WTC11 (cell line): ENCODE measurements at places on chromosomes 7 and 10. TPM values are rescaled to one million over a fixed set of nuclear protein-coding genes. Genes with fewer than 3 reads are reported as not detected.

The BLVRA gene
- 31.9 to 35.5 TPM (median 33.7 TPM) in 3 replicates for total RNA-seq

The GATA3 gene
- total RNA-seq = 0.60 to 0.89 TPM (median 0.72 TPM) in 3 replicates

The RBP3 gene
- not detected in 3 replicates for total RNA-seq

The TMEM72 gene
- 0.11 TPM in 1 of 3 replicates, not detected in the others for total RNA-seq

The ENKUR gene
- total RNA-seq = not detected in 3 replicates

The AUTS2 gene
- total RNA-seq = 49.6 to 50.8 TPM (median 50.0 TPM) in 3 replicates

The PRKCQ gene
- total RNA-seq = 8.4 to 8.7 TPM (median 8.7 TPM) in 3 replicates

The GAD2 gene
- 1.4 to 2.7 TPM (median 1.7 TPM) in 3 replicates for total RNA-seq

The CLDN4 gene
- 32.0 to 54.3 TPM (median 52.5 TPM) in 3 replicates for total RNA-seq

The ZNF804B gene
- total RNA-seq = 0.04 TPM in 1 of 3 replicates, not detected in the others

The PPP1R17 gene
- 1.5 to 2.6 TPM (median 1.6 TPM) in 3 replicates for total RNA-seq

DNA sequence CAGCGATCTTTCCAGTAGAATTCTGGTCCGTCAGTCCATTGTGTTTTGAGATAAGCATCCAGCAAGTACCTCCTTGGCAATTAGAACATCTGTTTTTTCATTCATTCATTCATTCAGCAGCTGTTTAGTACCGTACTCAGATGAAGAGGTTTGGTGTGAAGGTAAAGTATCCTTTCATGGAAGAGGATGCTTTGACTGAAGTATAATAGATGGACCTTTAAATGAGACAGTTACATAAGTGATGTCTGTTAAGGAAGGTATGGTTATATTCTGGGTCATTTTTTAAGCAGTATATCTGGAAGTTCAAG lies 1.2 kb downstream of the MAPK8 start:
- no peaks in the 10 kb centered on the region for H3K36me3 ChIP-seq
- H3K27ac ChIP-seq = peak overlapping the region; percentile 57
- H3K4me1 ChIP-seq = peaks cover 20% of the 10 kb centered on the region
- H3K4me3 ChIP-seq = peak overlapping the region; percentile 75

- 0 out of 2 replicates have a peak, but pooled peaks cover 4% of the 10 kb centered on the region for H3K27me3 ChIP-seq
- H3K4me3 ChIP-seq = no peak overlapping the region
- H3K36me3 ChIP-seq = no peaks in the 10 kb centered on the region
- no peak overlapping the region for H3K27ac ChIP-seq
Observed at GRCh38 chr10:128268015-128268722, 141.9 kb upstream of the MKI67 start.

DNA sequence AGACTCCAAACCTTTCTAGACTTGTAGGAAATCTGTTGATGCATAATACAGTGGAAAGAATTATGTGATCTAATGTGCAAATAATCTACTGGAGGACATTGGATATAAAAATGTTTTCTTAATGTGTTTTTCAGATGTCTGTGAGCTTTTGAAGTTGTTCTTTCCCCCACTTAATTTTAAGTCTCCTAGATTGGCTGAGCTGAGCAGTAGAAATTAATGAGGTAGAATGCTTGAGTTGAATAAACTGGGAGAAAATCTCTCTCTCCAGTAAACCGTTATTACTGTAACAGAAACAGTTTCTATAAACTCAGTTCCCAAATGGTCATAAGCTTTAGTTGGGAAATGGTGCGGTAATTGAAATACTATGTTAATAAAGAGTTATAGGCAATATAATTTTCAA lies 15.7 kb downstream of the CSGALNACT2 start:
- H3K36me3 ChIP-seq = no peaks in the 10 kb centered on the region
- no peaks in the 10 kb centered on the region for H3K4me1 ChIP-seq
- no peak overlapping the region for H3K27ac ChIP-seq
- no peaks in the 10 kb centered on the region for H3K27me3 ChIP-seq

GRCh38 chr7:18538554-18539250 lies 43.2 kb downstream of the HDAC9 start:
- peaks cover 14% of the 10 kb centered on the region for H3K4me1 ChIP-seq
- no peaks in the 10 kb centered on the region for H3K36me3 ChIP-seq
- H3K4me3 ChIP-seq = no peak overlapping the region
- no peaks in the 10 kb centered on the region for H3K27me3 ChIP-seq
- DNase-seq = no peak
- H3K27ac ChIP-seq = no peak overlapping the region

- H3K4me1 ChIP-seq = no peaks in the 10 kb centered on the region
- no peaks in the 10 kb centered on the region for H3K36me3 ChIP-seq
- no peak overlapping the region for H3K27ac ChIP-seq
- no peak for DNase-seq
Observed at GRCh38 chr10:70576803-70577517, 25.6 kb downstream of the PRF1 start.

DNA sequence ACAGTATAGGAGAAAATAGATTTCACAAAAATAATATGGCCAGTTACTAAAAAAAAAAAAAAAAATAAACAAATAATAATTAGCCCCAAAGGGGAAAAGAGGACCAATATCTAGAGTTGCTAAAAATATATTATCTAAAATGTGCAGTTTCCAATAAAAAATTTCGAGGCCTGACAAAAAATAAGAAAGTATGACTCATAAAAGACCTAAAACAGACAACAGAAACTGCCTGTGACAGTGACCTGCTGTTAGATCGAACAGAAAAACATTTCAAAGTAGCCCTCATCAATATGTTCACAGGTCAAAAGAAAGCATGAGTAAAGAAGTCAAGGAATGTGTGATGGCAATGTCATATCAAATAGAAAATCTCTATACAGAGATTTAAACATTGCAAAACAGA lies 11.8 kb upstream of the TSPAN12 start:
- H3K27me3 ChIP-seq = no peaks in the 10 kb centered on the region
- no peak overlapping the region for H3K27ac ChIP-seq
- no peak for DNase-seq
- no peaks in the 10 kb centered on the region for H3K36me3 ChIP-seq
- no peak overlapping the region for H3K4me3 ChIP-seq

DNA sequence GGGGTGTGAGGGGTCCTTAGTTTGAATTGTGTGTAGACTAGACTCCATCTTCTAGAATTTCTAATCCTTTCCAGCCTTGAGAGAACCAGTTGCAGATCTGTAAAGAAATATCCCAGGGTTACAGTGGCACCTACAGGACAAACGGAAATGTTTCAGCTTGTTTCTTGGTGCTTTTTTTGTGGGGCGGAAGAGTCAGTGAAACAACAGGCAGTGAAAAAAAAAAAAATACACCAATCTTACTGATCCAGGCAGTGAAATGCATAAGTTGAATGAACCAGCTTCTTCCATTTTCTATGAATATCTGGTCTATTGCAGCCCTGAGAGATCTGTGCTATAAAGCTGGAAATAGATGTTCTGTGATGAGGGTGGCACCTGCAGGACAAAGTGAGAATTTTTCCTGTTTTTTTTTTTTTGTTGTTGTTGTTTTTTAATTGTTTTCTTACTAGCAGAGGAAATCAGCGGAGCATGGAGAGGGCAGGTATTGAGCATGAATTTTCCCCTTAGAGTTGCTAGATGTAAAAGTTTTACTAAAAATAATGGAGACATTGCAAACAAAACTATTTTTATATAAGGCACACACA lies 81.9 kb upstream of the DYNC1I1 start:
- no peak for DNase-seq
- peak overlapping the region; percentile 29 for H3K4me3 ChIP-seq
- H3K4me1 ChIP-seq = peaks cover 6% of the 10 kb centered on the region; the same call in 1 of the 2 replicates
- no peaks in the 10 kb centered on the region for H3K27me3 ChIP-seq

DNA sequence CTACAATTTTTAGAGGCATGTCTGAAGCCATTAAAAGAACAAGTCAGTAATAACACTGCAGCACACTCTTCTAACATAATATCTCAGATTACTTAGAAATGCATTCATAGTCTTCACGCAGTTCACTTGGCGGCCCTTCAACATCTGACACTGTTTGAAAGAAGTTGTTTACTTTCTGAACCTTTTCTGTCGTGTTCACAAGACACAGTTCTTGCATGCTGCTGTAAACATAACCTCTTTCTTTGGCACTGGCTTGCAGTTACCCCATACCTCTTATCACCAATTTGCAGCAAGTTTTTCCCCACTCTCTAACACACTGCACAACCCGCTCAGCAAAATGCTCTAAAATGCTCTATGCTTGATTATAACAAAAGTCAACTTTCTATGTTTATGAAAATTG lies 12.0 kb downstream of the PIP4K2A start:
- no peak overlapping the region for H3K27ac ChIP-seq
- peaks cover 73% of the 10 kb centered on the region for H3K4me1 ChIP-seq
- H3K27me3 ChIP-seq = no peaks in the 10 kb centered on the region
- H3K4me3 ChIP-seq = no peak overlapping the region
- DNase-seq = no peak

- no peaks in the 10 kb centered on the region; the same call in 1 of the 2 replicates for H3K27me3 ChIP-seq
- H3K4me3 ChIP-seq = no peak overlapping the region
- peaks cover 13% of the 10 kb centered on the region for H3K4me1 ChIP-seq
- H3K36me3 ChIP-seq = no peaks in the 10 kb centered on the region
- no peak for DNase-seq
Observed at GRCh38 chr7:68729371-68729770, 868.9 kb upstream of the AUTS2 start.

DNA sequence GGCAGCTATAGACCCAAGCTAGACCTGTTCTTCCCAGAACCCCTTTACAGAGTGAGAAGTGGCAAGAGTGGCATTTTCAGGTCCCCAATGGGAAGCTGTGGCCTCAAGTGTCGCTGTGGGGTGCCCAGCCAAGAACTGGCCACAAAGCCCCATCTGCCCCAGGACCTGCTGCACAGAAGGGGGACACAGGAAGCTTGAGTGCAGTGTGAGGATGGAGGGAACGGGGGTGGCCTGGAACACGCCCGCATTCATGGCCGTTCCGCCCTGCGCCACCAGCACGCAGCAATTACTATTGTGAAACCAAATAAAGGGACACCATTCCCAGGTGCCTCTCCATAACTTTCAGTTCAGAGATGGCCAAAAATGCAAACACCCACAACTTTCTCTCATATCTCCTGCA lies 237.6 kb upstream of the TCERG1L start:
- peaks cover 48% of the 10 kb centered on the region for H3K36me3 ChIP-seq
- H3K27me3 ChIP-seq = peaks cover 9% of the 10 kb centered on the region
- no peak for DNase-seq

GRCh38 chr10:103925591-103925990 lies 7.6 kb upstream of the STN1 start:
- no peaks in the 10 kb centered on the region for H3K27me3 ChIP-seq
- H3K4me1 ChIP-seq = peaks cover 18% of the 10 kb centered on the region
- no peak overlapping the region for H3K4me3 ChIP-seq
- no peak for DNase-seq
- no peak overlapping the region for H3K27ac ChIP-seq

- no peaks in the 10 kb centered on the region for H3K36me3 ChIP-seq
- DNase-seq = no peak
- H3K27ac ChIP-seq = no peak overlapping the region
- H3K4me1 ChIP-seq = peaks cover 7% of the 10 kb centered on the region
- no peak overlapping the region for H3K4me3 ChIP-seq
Observed at GRCh38 chr10:58590152-58590840, 77.6 kb downstream of the BICC1 start.

- H3K36me3 ChIP-seq = peaks cover 12% of the 10 kb centered on the region
- DNase-seq = peak; percentile 10
- H3K4me3 ChIP-seq = no peak overlapping the region
- no peaks in the 10 kb centered on the region for H3K4me1 ChIP-seq
- no peaks in the 10 kb centered on the region for H3K27me3 ChIP-seq
Observed at GRCh38 chr10:132698211-132698751, 87.7 kb downstream of the NKX6-2 start.

DNA sequence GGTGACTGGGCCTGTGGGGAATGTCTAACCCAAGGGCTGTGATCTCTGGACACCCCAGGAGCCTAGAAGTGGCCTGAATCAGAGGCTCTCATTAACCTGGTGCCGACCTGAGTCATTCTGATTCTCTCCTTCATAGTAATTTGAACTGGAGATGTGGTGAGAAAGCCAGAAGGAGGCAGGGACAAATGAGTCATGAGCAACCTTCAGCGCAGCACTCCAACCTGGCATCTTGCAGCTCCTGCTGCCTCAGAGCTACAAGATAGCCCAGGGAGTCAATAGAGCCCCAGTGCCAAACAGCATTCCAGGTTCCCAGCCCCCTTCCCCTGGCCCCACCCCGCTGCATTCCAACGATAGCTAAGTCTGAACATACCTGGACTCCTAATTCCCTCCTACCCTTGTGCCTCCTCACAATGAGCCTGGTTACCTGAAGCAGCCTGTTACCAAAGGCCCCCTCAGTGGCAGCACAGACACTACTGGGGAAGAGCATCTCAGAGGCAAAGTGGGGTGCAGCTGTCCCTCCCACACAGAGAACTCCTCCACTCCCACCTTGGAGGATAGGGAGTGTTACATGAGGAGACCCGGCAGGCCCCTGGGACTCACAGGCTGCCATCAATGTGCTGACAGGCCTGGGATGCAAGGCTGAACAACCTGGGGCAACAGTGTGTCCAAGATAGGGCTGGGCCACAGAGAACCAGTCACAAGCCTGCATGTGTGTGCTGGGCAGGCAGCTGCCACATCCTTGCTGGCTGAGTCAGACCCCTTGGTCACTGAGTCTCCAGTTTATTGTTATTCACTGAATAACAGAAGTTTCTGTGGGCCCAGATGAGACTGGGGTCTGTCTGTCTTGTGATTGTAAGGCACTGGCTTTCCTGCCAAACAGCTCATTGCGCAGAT lies 76.8 kb upstream of the LEP start:
- H3K4me1 ChIP-seq = peaks cover 28% of the 10 kb centered on the region
- H3K36me3 ChIP-seq = no peaks in the 10 kb centered on the region
- no peak overlapping the region for H3K27ac ChIP-seq
- DNase-seq = peak; percentile 53
- peaks cover 90% of the 10 kb centered on the region for H3K27me3 ChIP-seq
- H3K4me3 ChIP-seq = no peak overlapping the region
